ENCODE measurements at places on chromosomes 7 and 10. TPM values are rescaled to one million over a fixed set of nuclear protein-coding genes. Genes with fewer than 3 reads are reported as not detected.

The STAMBPL1 gene
- 2.7 TPM for total RNA-seq

The TBATA gene
- not detected for total RNA-seq

DNA sequence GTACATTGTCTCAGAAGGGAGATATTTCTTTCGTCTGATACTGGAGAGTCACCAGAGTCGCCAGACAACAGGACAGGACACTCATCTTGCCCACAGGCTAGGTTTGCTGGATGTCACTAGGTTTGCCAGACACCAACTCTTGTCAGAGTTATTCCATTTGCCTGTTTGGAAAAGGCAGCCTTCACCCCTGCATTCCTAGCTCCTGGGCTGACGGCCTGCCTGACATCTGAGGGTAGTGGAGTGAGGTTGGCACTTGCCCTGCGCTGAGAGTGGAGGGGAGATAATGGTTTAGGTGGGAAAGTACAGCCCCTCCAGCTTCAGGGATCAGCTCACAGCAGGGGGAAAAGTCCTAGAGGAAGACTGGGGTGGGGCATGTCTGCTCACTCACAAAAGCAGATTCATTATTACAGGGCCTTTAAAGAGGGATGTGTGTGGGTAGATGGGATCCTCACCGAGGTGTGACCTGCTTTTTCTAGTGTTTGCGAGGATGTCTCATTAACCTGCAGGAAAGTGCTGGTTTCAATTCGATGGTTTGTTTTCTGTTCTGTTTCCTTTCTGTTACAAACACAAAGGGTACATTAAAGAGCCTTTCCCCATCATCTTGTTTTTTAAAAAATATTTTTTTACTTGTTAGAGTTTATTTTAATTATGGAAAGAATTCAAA, 79.3 kb upstream of the TNS3 start:
- no peak for DNase-seq

DNA sequence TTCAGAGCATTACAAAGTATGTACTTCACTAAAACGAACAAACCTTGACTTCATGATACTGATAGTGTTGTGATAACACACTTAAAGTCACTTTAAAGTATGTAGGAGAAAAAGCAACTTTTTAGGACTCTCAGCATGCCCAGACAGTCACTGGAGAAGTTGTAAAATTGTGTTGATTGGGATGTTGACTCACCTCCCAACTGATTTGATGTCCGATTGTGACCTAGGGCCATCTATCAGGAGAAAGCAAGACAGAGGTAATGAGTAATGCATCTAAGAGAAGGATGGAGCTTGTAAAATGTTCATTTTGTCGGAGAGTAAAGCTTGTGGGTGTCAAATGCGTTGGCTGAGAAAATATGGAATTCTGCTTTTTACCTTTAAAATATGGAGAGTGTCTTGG, 135.4 kb upstream of the SEMA3D start:
- no peak for DNase-seq

DNA sequence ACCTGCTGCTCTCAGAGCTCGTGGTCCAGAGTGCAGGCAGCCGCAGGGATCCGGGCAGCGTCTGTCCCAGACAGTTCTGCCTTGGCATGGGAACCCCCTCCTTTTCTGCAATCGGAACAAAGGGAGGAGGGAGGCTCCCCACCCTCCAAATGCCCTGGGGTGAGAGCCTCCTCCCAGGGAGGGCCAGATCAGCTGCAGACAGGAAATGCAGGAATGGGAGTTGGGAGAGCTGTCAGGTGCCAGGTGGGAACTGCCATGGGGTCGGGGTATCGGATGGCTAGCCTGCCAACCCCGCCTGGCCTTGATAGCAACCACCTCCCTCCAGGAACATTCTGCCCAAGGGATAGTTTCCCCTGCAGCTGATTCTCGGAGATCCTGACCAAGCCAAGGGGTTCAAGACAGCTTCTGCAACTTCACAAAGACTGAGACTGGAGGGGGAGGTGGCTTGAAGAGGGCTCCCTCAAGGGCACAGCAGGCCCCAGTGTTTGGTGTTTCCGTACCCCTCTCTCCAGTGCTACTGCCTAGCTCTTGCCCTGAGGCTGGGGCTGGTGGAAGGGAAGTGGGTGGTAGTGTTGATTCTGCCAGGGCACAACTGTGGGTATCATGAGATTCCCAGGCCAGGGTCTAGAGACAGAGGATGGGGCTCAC, at the start of gene CALML5:
CALML5 (minus strand) TSS at position 78 of the 648 bp plus-strand sequence. CDS start 132 bp downstream, outside the sequence.
- no peak for DNase-seq
